ENCODE measurements at places on chromosomes 2 and 18.

- no peak for DNase-seq
Measured at GRCh38 chr2:84373391-84373790, 85.7 kb downstream of the SUCLG1 start.

DNA sequence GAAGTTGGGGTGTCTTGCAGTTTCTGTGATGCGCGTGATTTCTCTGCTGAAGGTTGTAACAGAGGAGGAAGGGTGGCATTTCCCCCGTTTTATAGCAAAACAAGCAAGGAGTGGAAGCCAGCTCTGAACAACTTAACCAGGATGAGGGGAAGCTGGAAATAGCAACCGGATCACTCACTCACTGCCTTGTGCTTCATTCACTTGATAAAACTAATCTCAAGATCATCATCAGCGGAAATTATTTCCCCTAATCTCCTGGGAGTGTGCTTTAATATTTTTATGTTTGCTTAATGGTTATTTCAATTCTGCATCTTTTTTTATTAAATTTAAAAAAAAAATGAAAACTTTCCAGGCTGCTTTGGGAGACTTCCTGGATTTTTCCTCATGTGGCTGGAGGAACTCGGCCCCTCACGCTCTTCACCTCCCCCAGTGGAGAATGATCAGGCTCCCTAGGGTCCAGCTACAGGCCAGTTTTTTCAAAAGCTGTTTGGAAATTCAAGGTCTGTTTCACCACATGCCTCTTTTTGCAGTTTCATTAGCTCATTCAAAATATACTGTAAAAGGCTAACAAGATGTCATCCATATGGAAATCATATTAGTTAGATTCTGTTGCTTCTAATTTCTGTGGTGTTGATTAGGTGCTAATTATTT, 31.7 kb downstream of the CABLES1 start:
- DNase-seq: no peak

DNA sequence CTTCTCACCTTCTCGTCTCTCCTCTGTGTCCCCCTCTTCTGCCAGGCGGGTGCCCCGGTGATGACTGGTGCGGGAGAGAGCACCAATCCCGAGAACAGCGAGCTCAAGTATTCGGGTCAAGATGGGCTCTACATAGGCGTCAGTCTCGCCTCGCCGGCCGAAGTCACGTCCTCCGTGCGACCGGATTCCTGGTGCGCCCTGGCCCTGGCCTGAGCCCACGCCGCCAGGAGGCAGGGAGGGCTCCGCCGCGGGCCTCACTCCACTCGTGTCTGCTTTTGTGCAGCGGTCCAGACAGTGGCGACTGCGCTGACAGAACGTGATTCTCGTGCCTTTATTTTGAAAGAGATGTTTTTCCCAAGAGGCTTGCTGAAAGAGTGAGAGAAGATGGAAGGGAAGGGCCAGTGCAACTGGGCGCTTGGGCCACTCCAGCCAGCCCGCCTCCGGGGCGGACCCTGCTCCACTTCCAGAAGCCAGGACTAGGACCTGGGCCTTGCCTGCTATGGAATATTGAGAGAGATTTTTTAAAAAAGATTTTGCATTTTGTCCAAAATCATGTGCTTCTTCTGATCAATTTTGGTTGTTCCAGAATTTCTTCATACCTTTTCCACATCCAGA, 31.3 kb downstream of the GATA6 start:
- no peak for DNase-seq

GRCh38 chr18:79365701-79366100, 30.0 kb upstream of the NFATC1 start:
- DNase-seq: no peak

GRCh38 chr2:196514641-196515040, 124.9 kb upstream of the CCDC150 start:
- no peak for DNase-seq

DNA sequence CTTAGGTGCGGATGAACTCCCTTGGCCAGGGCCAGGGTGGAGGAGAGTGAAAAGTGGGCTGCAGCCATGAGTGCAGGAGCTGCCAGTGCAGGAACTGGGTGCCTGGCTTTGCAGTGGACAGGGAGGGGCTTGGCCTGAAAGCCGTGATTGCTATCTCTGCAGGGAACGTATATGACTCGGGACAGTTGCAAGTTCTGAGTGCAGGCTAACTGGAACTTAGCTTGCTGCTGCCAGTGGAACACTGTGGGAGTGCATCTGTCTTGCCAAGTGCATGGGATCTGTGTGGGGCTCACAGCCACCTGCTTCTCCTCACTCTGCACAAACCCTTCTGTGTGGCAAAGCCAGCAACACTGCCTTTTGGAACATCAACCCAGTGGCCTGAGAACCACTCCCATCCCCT, 36.9 kb downstream of the FLACC1 start:
- no peak for DNase-seq

DNA sequence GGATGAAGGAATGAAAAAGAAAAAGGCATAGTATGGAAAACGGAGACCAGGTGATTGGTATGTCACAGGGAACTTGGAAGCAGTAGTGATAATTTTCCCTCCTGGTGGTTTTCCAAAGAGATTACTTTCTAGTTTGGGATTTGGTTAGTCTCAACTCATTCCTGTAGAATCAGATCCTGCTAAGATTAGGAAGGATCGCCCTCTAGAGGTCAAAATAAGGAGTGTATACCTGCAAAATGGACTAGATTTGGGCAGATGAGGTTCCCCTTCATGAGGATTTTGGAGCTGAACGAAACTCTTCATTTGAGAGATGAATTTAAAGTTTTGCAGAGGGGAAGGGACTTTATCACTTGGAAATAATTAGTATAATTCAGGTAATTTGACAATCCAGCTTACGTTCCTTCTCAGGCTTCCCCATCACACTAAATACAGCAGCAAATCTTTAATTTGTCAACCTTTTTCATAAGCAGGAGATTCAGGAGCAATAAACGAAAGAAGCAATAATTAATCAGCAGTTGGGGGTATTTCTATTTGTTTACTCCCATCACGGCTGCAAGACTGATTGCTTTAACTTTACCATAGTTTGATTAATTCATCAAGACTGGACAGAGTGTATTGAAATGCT, 65.2 kb downstream of the CCDC195 start:
- peak; percentile 23 for DNase-seq

- DNase-seq: no peak
Measured at GRCh38 chr2:214310319-214310718, 100.5 kb upstream of the VWC2L start.

GRCh38 chr2:15316370-15316814, 244.7 kb downstream of the NBAS start:
- DNase-seq: no peak

GRCh38 chr18:57333940-57334339, 18.4 kb upstream of the ST8SIA3 start:
- no peak for DNase-seq

- no peak for DNase-seq
Measured at GRCh38 chr18:37248281-37248680, 317.3 kb downstream of the CELF4 start.
